ENCODE measurements at places on chromosomes 12 and 14.

DNA sequence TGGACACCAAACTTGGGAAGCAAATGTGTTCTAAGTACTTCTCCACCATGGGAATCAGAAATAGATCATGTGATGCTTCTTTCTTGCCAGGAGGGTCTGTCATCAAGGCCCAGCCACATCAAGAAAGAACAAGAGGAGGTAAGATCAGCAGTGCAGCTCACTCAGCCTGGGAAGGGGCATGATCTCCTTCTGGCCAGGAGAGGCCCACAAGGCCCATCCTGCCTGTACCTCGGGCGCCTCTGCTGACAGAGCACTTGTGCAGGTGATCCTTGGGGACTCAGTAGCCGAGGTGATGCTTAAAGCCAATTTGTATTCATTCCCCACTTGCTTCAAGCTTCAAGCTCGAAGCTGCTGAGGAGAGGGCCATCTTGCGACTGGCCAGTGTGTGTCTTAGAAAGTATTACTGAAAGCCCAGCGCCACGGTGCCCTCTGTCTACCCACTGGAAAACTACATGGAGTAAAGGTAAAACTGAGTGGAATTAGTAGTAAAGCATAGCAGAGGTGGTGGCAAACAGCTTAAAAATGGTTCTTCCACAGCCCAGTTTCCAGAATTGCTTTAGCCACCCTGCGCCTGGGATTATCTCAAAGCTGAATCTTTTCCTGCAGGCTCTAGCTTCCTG is 26.2 kb downstream of the RTRAF start:
- DNase-seq, result no peak

DNA sequence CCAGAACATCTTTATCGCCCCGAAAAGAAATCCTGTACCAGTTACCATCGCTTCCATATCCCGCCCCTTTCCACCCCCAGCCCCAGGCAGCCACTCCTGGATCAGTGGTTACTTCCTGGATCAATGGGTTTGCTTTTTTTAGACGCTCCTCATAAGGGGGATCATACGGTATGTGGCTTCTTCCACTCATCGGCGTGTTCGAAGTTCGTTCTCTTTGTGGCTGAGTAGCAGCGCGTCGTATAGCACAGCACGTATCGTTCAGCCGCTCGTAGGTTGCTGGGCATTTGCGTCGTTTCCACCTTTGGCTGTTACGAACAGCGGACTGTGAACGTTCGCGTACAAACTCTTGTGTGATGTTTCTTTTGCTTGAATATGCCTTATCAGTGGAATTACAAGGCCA is 1.8 kb downstream of the NOC4L start:
- no peak for DNase-seq

DNA sequence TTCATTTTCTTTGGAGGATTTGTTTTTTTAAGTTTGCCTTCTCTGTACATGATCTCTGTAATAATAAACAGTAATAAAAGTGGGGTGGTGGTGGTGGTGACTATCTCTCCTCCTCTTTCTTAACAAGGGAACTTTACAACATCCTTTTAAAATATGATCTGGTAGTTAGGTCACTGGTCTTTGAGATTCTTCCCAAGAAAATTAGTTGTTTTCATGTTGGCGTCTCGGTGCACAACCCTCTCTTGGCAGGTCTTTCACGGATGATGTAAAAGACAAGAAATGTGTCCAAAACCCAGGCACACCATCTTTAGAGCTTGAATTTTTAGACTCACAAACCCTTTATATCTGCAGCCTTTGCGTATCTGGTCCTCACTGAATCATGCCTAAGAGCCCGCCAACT is 488.5 kb upstream of the TBX3 start:
- DNase-seq, result no peak

DNA sequence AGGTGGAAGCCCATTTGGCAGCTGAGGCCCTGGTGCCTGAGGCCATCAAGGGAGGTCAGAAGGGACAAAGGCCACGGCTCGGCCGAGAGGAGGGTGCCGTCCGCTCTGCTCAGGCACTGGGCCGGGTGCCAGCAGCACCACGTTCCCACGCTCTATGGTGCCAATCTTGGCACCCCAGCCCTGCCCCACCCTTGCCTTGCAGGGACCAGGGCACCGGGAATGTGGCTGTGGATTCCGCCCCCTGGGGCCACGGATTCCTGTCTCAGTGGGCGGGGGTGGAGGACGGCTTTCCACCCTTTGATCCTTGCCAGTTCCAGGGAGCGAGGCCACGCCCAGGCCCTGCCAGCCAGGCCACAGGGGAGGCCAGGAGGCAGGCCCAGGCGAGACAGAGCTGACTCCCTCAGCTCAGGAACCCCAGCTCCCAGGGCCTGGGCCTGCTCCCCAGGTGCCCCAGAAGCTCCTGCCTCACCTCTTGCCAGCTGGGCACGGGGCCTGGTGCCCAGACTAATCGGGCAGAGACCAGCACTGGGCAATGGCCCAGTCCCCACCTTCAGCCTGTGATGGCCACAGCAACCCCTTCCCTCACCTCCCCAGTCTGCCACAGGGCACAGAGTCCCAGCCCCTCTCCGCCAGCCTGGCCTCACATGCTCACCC is 26.4 kb upstream of the GPR132 start:
- DNase-seq, result no peak

GRCh38 chr12:129001826-129002225 is 148.5 kb downstream of the GLT1D1 start:
- DNase-seq, result no peak

DNA sequence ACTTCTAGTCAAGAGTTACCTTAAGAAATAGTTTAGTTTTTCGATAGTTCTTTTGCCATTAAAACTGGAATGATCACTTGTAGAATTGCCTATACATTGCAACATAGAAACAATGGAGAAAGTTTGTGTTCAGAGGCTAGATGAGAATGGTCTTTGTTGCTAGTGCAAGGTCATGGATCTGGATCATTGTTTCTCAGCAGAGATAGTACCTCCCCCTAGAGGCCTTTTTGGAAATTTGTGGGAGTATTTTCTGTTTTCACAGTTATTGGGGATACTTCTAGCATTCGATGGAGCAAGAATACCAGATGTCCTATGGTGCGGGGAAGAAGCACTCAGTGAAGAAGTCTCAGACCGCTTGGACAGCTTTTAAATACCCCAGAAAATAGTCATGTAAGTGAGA is 138.8 kb upstream of the HMGA2 start:
- DNase-seq, result no peak

DNA sequence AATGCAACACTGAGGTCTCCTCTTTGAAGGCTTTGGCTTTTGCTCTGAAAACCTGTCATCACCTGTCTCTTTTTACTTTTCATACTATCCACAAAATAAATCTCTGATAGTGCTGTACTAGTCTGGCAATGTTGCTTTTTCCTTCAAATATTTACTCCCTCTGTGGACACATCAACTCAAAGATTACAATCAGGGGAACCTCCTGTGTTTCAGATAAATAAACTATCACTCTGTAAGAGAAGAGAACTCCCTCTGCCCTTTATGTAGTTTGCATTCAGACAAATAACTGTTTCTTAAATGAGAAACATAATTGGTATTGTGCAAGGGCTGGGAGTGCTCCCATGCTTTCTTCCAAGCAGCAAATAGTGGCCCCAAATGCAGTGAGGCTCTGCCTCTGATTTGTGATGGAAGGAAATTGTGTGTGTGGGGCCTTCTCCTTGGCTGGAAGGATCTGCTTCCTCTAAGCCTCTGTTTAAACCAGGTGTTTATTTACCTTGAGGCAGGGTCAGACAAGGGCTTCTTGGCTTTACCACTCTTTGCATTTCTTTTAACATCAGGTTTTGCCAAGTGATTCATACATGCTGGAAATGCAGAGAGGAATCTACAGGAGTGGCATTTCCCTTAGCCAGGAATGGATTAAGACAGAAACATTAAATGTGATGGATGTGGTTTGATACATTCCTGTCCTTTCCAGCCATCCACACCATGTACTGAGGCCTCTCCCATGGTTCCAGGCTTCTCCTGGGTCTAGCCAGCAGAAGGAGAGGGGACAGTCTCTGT is 69.0 kb downstream of the AKAP6 start:
- no peak for DNase-seq

DNA sequence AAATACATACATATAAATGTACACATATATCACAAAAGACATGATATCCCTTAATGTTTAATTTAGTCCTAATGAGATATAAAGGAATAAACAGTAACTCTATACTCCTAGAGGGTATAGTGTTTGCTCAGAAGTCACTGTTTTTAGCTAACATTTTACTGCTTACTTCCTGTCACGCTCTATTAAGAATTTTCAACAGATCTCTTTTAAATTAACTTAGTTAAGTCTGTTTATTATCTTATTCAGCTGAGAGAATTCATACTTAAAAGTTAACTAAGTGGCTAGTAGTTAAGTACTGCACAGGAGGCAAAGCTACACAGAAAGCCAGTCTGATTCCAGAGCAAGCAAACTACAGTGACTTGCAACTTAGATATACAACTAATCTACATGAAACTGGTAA is 39.9 kb downstream of the GXYLT1 start:
- DNase-seq, result no peak

GRCh38 chr12:122197612-122197966 is 5.9 kb upstream of the B3GNT4 start:
- no peak for DNase-seq

DNA sequence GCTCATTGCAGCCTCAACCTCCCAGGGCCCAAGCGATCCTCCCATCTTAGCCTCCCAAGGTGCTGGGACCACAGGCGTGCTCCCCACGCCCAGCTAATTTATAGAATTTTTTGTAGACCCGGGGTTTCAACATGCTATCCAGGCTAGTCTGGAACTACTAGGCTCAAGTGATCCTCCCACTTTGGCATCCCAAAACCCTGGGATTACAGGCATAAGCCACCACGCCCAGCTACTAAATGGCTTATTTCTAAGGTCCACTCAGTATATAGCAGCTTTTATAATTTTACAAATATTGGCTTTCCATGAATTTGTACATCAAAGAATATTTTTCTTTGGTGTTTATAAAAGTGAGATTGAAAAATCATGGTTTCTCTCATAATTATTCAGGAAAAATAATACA is 167.8 kb downstream of the TTC7B start:
- DNase-seq, result no peak
